Smooth muscle cell of the brain vasculature (primary cell): ENCODE measurements at places on chromosomes 12 and 14.
A peak's percentile ranks its signal among the peaks of the same experiment; 100 is the strongest.

GRCh38 chr12:104933778-104934177, 24.3 kb downstream of the SLC41A2 start:
- DNase-seq = no peak

GRCh38 chr12:113906411-113907200, 59.5 kb downstream of the RBM19 start:
- DNase-seq = no peak

- no peak for DNase-seq
These were observed 72.0 kb upstream of the VRK1 start for GRCh38 chr14:96725232-96725631.

DNA sequence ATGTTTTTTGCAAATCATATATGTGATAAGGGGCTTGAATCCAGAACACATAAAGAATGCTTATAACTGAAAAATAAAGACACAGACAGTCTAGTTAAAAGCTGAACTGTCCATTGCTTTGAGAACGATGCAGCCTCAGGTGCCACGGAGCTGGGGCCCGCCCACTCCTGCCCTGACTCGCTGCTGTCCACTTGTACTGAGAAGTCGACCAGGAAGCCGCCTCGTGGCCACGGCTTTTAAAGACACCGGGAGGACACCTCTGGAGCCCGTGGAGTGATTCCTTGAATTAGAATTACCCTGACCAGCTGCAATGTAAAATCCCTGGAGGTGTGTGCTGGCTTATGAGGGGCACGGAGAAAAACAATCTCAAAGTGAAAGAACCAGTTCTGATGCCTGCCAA, 23.9 kb upstream of the TEX22 start:
- no peak for DNase-seq

DNA sequence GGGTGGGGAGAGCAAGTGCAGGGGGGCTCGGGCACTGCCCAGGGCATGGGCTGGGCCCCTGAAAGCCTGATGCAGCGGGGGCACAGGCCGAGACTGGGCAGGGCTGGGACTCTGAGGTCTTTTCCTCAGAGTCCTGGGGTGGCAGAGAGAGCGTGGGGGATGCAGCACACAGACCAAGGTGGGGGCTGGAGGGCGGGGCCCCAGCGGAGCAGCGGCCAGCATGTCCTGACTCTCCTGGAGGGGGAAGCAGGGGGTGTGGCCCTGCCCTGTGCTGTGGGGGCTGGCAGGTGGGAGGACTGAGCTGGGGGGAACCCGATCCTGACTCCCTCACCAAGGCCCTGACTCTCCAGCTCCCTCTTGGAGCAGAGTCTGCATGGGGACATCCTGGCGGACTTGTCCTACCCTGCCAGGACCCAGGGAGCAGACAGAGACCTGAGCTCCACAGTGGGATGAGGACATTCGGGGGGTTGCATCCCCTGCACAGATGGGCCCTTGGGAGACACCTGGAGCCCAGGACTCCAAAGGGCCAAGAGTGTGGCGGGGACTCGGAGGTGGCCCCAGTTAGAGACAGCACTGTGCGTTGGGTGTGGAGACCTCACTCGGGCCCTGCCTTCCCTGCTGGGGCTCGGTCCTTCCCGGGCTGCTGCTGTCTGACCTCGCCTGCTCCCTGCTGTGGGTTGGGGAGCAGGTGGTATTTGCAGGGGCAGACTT, 326.1 kb downstream of the TMEM121 start:
- no peak for DNase-seq

DNA sequence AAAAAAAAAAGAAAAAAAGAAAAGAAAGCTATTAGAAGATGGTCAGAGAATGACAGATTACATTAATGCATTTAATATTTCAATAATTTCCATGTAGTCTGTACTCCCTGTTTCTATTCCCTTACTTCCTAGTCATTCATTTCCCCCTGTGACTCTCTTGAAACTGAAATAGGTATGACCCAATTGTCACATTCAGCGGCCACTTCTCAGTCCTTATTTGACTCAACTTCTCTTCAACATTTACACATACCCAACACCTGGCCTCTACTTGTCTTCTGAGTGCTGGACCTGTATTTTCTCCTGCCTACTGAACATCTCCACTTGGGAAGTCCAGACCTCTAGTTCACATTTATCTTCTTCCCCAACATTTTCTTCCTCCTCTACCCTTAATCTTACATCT, 7.2 kb downstream of the EEA1 start:
- no peak for DNase-seq

GRCh38 chr12:98983647-98984046, 338.6 kb downstream of the APAF1 start:
- DNase-seq = no peak

GRCh38 chr12:68331869-68332727, at the start of gene MDM1:
Gene MDM1, minus strand, starts transcription at chr12:68332362. Its CDS starts 117 bp downstream, at chr12:68332245.
- peak; percentile 94 for DNase-seq

- DNase-seq = no peak
These were observed 920 bp downstream of the CDK17 start for GRCh38 chr12:96399120-96399918.

GRCh38 chr14:88825078-88825458, 617 bp downstream of the TTC8 start:
- DNase-seq = no peak

GRCh38 chr12:110117956-110118685, 6.0 kb upstream of the IFT81 start:
- no peak for DNase-seq

GRCh38 chr12:16604596-16605252, 1.2 kb downstream of the LMO3 start:
- no peak for DNase-seq

DNA sequence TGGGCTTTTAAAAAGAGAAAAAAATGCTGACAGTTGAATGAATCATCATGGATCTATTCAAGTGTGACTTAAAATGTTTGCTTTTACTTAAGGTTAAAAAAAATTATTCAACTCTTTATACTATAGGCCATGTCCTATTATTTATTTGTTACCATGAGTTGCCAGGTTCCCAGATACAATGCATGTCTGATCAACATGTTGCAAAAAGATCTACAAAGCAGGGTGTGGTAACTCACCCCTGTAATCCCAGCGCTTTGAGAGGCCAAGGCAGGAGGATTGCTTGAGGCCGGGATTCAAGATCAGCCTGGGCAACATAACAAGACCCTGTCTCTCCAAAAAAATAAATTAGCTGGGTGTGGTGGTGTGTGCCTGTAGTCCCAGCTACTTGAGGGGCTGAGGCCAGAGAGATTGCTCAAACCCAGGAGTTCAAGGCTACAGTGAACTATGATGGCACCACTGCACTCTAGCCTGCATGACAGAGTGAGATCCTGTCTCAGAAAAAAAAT, 460.8 kb downstream of the BCAT1 start:
- DNase-seq = no peak

GRCh38 chr14:59507063-59507751, 22.9 kb downstream of the JKAMP start:
- peak; percentile 6 for DNase-seq

- no peak for DNase-seq
These were observed 13.7 kb downstream of the DHX37 start for GRCh38 chr12:124975276-124975675.

- no peak for DNase-seq
These were observed 354.4 kb upstream of the FLRT2 start for GRCh38 chr14:85175556-85175955.

GRCh38 chr12:91289906-91290305, 107.3 kb upstream of the DCN start:
- DNase-seq = no peak

- no peak for DNase-seq
These were observed 193.4 kb downstream of the ERC1 start for GRCh38 chr12:1184402-1184801.

DNA sequence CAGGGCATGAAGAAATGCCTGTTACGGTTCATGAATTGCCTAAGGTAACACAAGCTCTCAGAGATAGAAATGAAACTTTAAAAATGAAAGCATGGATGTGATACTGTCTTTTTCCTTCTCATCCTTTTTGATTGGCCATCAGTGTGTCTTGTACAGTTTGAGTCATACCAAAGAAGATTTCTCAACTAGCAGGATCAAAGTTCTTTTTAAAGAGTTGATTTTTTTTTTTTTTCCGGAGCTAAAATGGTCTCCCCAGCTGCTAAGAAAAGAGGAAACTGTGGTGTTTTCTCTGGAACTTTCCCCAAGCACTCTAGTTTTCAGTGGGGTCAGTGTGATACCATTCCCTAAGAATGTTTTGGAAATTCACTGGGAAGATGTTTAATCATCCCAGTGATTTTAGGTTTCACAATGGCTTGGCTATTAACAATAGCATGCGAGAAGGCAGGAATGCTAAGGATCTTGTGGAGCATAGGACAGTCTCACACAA, 105.0 kb downstream of the ETNK1 start:
- DNase-seq = no peak

DNA sequence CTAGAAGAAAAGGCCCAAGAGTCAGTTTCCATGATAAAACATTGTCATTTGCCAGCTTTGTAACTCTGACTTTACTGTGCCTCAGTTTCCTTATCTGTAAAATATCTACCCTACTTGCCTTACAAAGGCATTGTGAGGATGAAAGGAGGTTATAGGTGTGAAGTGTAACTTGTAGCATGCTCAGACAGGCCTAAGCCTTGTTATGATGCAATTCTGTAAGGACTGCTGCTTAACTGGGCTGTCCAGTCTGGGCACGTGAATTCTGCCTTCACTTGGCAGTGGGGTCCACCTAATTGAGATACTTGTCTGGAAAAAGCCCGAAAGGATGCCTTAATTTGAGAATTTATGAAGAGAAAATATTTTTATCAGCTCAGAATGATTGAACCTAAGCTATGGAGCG, 114.5 kb upstream of the DYRK2 start:
- DNase-seq = no peak

DNA sequence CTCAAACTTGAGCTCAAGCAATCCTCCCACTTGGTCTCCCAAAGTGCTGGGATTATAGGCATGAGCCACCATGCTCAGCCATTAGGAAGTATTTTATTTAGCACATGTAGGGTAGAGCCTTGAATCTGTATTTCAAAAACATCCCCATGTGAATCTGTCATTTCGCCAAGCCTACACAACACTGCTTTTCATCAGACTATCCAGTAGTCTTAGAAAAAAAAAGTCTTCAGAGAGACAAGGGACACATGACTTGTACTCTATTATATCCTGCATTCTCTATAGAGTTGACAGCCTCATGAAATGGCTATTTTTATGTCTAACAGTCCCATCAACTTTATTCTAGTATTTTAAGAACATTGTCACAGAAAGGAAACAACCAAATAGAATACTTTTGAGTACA, 35.4 kb downstream of the TM7SF3 start:
- DNase-seq = no peak

- no peak for DNase-seq
These were observed 164.0 kb upstream of the PZP start for GRCh38 chr12:9372202-9372601.

- DNase-seq = no peak
These were observed 89.2 kb downstream of the NTS start for GRCh38 chr12:85963326-85963725.

DNA sequence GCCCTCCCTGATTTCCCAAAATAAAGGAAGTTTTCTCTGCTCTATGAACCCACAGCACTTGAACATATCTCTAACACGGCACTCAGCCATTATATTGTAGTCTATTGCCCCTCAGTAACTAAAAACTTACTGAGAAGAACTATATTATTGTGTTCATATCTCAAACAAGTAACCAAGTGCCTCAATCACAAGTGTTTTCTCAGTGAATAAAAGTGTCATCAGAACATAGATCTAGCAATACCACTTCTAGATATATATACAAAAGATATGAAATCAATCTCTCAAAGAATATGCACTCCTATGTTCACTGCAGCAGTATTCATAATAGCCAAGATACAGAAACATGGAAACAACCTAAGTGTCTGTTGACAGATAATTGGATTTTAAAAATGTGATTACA, 138.1 kb downstream of the NELL2 start:
- DNase-seq = no peak

GRCh38 chr14:33534104-33534503, 416.8 kb downstream of the EGLN3 start:
- DNase-seq = no peak

DNA sequence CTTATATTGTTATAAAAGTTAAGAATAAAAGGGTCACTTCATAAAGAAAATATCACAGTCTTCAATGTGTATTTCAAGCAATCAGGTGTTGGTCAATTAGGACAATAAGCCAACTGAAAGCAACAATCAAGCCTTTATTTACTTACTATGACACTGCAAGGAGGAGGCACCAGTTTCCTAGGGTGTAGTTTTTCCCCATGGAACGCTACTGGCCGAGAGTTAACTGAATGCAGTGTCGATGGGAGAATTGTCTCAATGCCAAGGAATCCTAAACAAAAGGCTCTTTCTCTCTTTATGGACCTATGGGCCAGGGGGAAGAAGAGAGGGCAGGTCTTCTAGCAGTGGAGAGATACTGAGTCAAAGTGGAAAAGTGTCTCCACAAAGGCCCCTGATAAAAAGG, 142.4 kb downstream of the CMAS start:
- DNase-seq = no peak

GRCh38 chr14:64993266-64993930, 6.7 kb downstream of the FNTB start:
- DNase-seq = no peak

GRCh38 chr12:82329508-82329907, 28.7 kb downstream of the CCDC59 start:
- DNase-seq = no peak

DNA sequence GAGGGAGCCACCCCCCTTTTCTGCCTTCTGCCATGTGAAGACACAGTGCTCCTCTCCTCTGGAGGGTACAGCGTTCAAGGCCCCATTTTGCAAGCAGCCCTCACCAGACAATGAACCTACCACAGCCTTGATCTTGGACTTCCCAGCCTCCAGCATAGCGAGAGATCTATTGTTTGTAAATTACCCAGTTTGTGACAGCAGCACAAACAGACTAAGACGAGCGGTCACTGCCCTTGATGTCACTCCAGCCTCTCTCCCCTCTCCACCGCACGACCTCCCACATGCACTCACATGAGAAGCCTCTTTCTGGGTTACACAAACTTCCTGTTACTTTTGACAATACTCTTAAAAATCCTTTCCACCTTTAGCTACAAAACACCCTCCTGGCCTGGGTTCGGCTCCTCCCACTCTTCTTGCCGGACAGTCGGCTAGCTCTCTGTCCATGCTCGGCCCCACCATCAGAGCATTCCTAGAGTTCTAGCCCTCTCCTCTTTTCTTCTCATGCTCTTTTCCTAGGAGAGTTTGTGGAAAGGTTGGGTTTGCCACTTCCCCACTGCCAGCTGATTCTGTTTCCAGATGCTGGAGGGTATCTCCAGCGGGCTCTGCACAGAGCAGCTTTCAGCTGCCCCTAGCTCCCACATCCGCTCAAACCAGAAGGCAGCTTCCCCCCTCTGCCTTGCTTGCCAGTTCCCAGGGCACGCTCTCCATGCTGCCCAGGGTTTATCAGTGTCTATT, 124.3 kb downstream of the FOXN3 start:
- DNase-seq = no peak

DNA sequence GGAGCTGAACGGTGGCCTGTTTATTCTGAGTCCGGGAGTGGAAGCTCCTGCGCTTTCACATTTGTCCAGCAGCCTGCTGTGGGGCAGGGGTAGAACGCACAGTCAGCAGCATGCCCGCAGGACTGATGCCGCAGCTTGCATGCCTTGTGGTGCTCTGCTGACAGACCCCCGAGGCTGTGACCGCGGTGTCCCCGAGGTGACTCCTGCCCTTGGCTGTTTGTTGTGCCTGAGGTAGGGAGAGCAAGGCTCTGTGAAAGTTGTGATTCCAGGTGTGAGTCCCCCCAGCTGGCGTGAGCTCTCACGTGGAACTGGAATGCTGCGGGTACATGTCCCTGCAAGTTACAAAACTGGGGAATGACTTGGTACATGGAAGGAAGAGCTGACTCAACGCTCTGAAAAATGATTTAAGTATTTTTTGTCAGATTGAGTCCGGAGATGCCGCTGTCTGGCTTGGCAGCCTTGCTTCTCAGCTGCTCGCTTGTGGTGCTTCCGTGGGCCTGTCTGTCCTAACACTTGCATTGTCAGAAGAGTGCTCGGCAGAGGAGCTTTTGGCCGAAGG, 18.1 kb downstream of the MLXIP start:
- DNase-seq = no peak
